NCI-H2171 treated with DMSO at 0.1 percent for 48 hours (cell line): ENCODE measurements at places on chromosomes 12 and 14.

DNA sequence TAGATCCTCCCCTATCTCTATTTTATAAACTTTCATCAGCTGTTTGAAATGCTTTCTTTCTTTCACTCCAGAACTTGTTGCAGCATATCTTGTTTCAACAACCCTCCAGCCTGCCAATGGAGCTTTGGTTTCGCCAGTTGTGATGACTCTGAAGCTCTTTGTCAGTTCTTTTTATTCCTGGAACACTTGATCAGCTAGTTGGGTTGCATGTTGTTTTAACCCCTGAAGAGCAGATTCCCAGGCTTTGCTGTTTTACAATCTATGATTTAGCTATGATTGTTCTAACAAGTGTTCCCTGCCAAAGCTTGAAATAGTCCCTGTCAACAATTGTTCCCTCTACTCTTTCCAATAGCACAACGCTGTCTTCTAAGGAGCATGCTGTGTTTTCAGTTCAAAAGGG is 50.6 kb upstream of the FUT8 start:
- DNase-seq, result no peak

- DNase-seq, result peak; percentile 29
Measured at GRCh38 chr14:73457041-73457923, 1.1 kb downstream of the NUMB start.

DNA sequence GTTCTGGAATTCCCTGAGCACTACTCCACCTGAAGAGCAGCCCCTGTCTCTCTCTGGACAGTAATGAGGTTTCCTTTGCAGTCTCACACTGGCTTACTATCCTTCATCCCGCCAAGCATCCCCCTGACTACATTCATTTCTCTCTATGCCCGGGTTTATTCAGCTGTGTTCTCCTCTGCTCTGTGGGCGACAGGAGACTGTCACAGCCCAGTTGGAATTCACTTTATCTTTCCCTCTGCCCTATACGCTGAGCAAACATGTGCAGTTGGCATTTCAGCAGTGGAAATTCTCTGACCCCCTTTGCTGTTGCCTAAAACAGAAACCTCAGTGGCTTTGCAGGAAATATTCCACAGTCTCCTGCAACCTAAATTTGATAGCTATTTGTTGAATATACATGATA is 83.5 kb upstream of the MAX start:
- no peak for DNase-seq

- DNase-seq, result no peak
Measured at GRCh38 chr12:5243014-5243413, 188.9 kb upstream of the NTF3 start.

- DNase-seq, result no peak
Measured at GRCh38 chr14:80264702-80265101, 53.4 kb upstream of the DIO2 start.

GRCh38 chr14:65373671-65374039 is 38.9 kb upstream of the FUT8 start:
- no peak for DNase-seq

- DNase-seq, result peak; percentile 18
Measured at GRCh38 chr14:36845356-36846012, 183.8 kb downstream of the PAX9 start.
